ENCODE measurements at places on chromosomes 4 and X. TPM values are rescaled to one million over a fixed set of nuclear protein-coding genes. Genes with fewer than 3 reads are reported as not detected.
A peak's percentile ranks its signal among the peaks of the same experiment; 100 is the strongest.

Gene PHOX2B
- not detected for polyA plus RNA-seq

Gene TRIM60
- not detected for polyA plus RNA-seq

DNA sequence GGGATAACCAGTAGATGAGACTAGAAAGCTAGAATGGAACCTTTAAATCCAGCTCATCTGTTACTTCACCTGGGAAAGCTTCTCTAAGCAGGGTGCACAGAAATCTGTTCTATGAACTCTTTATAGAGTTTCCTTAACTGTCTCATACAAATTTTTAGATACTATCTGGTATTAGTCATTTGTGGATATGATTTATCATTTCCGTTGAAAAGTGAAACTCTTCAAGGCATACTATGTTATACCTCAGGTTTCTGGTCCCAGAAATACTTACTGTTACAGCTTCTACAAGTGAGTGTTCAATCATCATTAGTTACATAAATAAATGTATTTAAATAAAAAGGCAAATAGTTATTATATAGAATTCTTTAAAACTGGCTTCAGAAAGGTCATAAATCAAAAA, 298.3 kb upstream of the AGA start:
- no peak overlapping the region for H3K27ac ChIP-seq
- no peaks in the 10 kb centered on the region for H3K27me3 ChIP-seq
- H3K4me1 ChIP-seq: no peaks in the 10 kb centered on the region
- no peaks in the 10 kb centered on the region for H3K36me3 ChIP-seq
- DNase-seq: no peak

DNA sequence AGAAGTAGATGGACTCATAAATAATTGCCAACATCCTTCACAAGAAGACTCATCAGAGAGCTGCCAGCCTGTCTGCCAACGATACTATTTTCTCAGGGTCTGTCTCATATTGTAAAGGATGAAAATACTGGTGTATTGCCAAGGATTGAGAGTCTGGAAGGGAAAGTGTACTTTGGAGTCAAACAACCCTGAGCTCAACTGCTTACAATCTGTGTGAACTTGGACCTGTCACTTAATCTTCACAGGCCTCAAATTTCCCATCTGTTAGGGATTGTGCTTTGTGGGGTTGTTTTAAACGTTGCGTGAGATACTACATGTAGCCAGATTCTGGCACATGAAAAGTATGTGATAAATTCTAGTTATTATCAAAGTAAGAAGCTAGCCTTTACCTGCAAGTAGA, 169.1 kb downstream of the LHFPL1 start:
- H3K36me3 ChIP-seq: no peaks in the 10 kb centered on the region
- H3K4me3 ChIP-seq: no peak overlapping the region
- H3K27ac ChIP-seq: no peak overlapping the region
- no peaks in the 10 kb centered on the region for H3K27me3 ChIP-seq
- DNase-seq: no peak

DNA sequence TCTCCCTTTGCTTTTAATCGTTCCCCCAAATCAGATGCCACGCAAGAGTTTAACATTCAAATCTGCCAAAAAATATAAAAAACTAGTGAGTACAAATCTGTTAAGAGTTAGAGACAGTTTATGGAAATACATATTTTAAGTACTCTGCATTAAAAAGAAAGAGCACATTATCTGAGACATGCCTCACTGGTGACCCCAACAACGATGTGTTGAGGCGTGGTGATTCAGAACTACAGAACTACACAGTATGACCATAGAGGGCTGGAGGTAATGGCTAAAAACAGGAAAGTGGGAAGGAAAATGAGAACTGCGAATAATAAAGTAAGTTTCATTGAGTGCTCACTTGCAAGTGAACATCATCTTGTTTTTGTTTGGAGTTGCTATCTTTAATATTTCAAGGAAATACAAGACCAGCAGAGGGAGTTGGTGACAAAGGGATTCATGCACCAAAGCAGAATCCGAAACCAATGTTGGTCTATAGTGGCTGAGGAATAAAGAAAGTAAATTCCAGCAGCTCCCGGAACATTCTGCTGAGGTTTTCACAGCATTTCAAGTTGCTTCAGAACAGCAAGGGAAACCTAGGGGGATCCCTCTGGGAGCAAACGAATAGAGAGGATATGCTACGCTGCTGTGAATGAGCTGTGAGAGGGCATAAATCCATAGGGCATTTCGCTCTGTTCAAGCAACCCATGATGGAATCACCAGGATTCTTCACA, 92.2 kb downstream of the DCHS2 start:
- no peaks in the 10 kb centered on the region for H3K4me1 ChIP-seq
- DNase-seq: no peak
- no peaks in the 10 kb centered on the region for H3K36me3 ChIP-seq

Gene PAGE2B
- polyA plus RNA-seq: not detected

DNA sequence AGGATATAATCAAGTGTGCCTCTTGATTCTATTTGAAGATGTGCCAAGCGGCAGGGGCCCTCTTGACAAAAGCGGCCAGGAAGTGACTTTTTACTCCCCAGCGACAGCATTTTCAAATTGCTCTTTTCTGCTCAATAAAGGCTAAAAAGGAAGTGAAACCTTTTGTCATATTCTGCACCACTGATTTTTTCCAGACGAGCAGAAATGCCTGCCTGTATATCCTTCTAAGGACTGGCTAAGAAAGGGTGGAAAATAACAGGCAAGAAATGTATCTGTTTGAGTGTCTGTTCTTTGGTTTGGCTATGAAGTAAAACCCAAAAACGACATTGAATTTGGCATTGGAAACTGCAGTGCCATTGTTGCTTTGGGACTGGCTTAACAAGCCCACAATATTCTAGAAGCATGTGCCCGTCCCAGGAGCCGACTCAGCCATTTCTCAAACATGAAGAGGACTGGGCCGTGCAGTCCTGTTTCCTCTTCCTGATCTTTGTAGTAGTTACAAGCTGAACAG, 25.4 kb downstream of the TMSB4X start:
- H3K4me3 ChIP-seq: no peak overlapping the region
- no peaks in the 10 kb centered on the region for H3K27me3 ChIP-seq
- peaks cover 91% of the 10 kb centered on the region for H3K4me1 ChIP-seq
- peak; percentile 57 for DNase-seq
- no peaks in the 10 kb centered on the region for H3K36me3 ChIP-seq

Gene TBX22
- not detected for polyA plus RNA-seq

Gene CXCL6
- not detected for polyA plus RNA-seq

DNA sequence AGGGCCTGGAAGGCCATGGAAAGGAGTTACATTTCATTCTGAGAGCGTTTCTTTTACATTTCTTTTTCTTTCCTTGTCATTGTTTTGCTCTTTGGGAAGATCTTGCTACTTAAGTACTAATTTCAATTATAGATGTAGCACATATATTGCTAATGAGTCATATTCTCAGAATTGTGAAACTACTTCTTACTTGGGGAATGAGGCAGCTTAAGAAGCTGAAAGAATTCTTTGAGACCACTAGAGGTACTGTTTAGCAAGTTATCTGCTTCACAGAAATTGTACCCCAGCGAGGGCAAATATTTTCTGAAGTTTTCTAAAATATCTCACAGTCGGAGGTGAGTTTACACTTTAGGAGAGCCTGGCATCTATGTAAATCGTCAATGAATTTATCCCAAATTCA, 100.6 kb downstream of the AFF2 start:
- no peak overlapping the region for H3K27ac ChIP-seq
- no peak for DNase-seq
- H3K4me3 ChIP-seq: no peak overlapping the region
- H3K36me3 ChIP-seq: no peaks in the 10 kb centered on the region

Gene DGKQ
- polyA plus RNA-seq: 10.6 TPM

- no peak overlapping the region for H3K4me3 ChIP-seq
- no peaks in the 10 kb centered on the region for H3K27me3 ChIP-seq
- no peaks in the 10 kb centered on the region for H3K36me3 ChIP-seq
- DNase-seq: no peak
- no peaks in the 10 kb centered on the region for H3K4me1 ChIP-seq
These were observed 34.9 kb downstream of the GYG2 start for GRCh38 chrX:2863646-2864045.

GRCh38 chrX:1483843-1484637, 31.3 kb upstream of the ASMTL start:
- H3K4me3 ChIP-seq: no peak overlapping the region
- no peaks in the 10 kb centered on the region for H3K27me3 ChIP-seq
- no peak for DNase-seq
- peak overlapping the region; percentile 1 for H3K27ac ChIP-seq
- peaks cover 53% of the 10 kb centered on the region for H3K4me1 ChIP-seq

- DNase-seq: no peak
- no peaks in the 10 kb centered on the region for H3K27me3 ChIP-seq
- H3K27ac ChIP-seq: no peak overlapping the region
- H3K36me3 ChIP-seq: no peaks in the 10 kb centered on the region
These were observed 1309.0 kb upstream of the PABPC4L start for GRCh38 chr4:135510582-135510981.

DNA sequence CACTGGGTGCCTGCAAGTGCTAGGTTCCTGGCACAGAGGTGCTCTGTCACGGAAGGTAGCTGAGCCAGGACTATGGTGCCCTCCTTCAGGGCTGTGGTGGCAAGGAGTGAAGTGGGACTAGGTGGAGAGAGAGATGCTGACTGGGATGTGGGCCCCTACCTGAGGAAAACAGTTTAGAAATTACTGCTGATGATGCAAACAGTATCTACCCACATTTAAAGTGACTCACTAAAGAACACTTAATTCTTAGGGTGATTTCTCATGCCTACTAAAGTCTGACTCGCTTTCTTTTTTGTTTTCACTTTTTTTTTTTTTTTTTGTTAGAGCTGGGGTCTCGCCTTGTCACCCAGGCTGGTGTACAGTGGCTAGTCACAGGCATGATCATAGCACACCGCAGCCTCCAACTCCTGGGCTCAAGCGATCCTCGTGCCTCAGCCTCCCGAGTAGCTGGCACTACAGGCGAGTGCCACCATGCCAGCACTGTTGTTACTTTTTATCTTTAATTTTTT, 3.1 kb downstream of the ZNF185 start:
- no peaks in the 10 kb centered on the region for H3K36me3 ChIP-seq
- H3K4me1 ChIP-seq: no peaks in the 10 kb centered on the region
- no peak for DNase-seq
- H3K4me3 ChIP-seq: no peak overlapping the region

- H3K27me3 ChIP-seq: no peaks in the 10 kb centered on the region
- H3K27ac ChIP-seq: no peak overlapping the region
These were observed 15.7 kb upstream of the MSX1 start for GRCh38 chr4:4843635-4844291.

Gene IL2RG
- 1,405 TPM for polyA plus RNA-seq

DNA sequence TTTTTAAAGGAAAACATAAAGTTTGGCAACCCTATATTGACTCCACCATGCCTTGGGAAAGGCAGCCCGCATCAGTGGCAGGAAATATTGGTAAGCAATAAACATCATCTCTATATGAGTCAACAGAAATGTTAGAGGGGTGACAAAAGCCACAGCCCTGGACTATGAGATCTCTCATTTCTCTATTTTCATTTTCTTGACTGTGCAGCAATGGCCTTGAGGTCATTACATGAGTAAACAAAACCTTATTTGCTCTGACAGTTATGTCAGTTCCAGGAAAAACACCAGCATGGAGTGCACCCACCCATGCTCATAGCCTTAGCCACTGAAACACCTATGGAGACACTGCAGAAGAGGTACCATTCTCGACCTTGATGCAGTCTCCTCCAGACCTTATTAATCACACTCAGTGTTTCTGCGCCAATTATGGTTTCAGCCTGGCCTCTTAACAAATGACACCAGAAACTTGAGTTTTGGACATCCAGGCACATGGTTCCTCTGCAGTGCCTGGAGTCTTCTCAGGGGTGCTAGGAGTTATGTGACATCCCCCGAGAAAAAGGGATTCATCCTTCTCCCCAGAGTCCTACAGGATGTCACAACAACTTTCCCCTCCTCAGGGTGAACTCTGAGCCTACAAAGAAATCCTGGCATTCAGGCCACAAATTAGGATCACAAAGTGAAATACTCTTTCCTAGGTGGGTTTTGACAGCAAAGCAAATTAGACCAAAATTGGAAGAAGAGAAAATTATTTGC, 16.0 kb upstream of the HPGD start:
- no peak overlapping the region for H3K4me3 ChIP-seq
- no peaks in the 10 kb centered on the region for H3K36me3 ChIP-seq
- no peak overlapping the region for H3K27ac ChIP-seq

All from CD4-positive, alpha-beta memory T cell (primary cell).